NCI-H1694 (cell line): ENCODE measurements at places on chromosomes 2 and 18.
A peak's percentile ranks its signal among the peaks of the same experiment; 100 is the strongest.

DNA sequence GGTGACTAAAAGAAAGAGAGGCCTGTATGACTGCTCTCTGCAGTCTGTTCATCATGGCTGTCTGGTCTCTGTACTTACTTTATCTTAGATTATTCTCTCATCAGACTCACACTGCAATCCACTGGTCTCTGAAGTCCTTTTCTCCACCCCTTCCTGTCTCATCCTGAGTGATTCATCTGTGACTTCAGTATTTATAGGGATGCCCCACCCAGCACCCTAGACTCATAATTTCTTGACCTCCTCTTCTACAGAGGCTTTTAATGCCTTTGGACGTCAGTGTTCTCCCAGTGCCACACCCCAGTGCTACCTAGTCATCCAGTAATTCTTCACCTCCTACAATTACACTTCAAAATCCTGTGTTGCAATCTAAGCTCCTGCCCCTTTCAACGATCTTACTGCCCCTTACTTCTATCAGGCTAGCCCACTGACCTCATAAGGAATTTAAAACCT, 14.9 kb upstream of the ITPRID2 start:
- no peak for DNase-seq

DNA sequence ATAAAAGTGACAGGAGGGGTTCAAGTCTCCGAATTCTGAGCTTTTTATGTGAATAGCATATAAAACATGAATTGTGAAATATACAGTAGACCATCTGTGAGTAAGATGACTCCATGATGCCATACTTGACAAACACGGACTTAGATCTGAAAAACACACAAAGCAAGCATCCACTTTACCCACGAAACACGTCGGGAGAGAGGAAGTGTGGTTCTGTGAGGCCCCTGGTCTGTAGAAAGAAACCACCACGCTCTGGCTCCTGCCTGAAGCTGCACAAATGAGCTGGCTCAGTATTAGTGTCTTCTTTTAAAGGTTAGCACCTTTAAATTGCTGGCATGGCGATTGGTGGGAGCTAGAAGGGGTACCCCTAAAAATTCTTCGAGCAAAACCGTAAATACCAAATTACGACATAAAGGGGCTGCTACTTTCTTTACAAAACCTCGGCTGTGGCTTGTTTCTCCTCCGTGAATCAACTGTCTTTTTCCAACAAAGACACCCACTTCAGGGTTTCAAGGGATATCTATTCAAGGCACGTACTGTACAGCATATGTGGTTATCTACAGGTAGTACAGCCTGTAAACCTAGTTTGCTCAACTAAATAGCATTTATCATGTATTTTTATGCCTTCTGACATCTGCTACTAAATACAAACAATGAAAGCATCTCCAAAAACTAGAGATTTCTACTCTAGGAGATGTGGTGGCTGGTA, 70.9 kb downstream of the AFF3 start:
- no peak for DNase-seq

DNA sequence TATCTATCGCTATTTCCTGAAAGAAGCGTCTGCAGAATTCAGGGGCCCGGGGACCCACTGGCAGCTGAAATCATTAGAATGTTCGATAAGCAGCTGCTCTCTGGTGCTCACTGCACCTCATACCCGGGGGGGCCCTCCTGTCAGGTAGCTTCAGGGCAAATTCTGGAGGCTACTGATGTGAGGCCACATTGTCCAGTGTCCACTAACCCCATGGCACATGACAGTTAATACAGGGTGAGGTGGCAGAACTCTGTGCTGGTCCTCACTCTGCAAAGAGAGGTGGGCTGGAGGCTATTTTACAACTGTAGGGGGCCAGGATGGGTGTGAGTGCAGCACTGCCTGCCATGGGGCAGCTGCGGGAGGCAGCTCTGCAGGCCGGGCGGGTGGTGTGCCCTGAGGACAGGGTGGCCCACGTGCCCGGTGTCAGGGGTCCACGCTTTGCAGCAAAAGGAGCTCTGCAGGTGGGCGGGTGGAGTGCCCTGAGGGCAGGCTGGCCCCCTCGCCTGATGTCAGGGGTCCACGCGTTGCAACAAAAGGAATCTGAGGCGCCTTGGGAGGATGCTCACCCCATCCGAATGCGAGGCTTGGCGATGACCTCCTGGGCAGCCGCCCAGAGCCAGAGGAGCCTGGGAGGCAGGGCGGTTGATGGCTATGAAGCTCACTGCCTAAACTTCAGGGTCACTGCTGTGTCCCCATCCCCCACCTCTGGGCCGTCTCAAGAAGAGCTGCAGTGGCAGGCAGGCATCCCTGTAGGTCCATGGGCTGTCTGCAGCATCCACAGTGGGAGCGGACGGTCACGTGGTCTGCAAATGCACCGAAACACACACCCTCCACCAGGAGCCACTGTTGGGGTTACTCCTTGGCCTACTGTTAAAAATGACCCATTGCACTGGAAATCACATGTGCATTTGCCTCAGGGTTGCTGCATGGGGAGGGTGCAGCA, 207.0 kb upstream of the SALL3 start:
- no peak for DNase-seq

DNA sequence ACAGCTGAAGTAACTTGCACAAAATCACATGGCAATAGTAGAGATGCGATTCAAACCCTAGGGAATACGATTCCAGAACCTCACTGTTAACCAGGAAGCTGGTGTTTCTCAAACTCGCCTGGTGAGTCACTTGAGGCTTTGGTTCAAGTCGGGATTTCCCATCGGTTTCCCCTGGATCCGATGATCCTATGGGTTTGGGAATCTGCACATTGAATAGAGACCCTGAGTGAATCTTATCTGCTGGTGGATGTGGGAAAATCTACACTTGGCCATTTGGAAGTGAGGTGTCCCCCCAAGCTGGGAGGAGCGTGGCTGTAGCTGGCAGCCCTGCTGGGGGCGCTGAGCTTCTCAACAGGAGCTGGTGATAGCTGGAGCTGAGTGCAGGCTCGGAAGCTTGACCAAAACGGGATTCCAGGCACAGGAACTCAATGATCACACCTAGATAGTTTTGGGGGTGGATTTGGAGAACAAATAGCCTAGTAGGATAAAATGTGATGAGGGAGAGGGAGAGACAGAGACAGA, 135.4 kb downstream of the PRKCE start:
- no peak for DNase-seq

- DNase-seq: no peak
Measured at GRCh38 chr2:83115155-83115554, 1343.9 kb downstream of the SUCLG1 start.

GRCh38 chr2:231684314-231685223, 23.8 kb upstream of the PTMA start:
- DNase-seq: peak; percentile 61

GRCh38 chr2:65320042-65320725, 92.6 kb downstream of the ACTR2 start:
- no peak for DNase-seq

DNA sequence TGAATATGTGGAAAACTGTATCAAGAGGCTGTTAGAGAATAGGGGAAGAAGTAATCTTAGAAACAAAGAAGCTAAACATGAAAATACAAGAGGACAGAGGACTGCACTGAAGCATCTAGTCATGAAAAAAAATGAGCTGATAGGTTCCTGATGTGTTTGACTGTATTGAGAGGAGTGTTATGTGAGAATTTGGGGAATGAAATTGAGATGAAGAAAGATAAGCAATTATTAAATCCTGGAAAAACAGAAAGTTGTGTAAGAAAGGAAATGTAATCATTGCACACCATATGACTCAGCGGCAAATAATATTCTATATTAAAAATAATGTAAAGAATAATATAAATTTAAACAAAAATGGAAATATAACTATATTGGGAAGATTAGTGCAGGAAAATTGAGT, 71.2 kb downstream of the SEMA4F start:
- DNase-seq: no peak

DNA sequence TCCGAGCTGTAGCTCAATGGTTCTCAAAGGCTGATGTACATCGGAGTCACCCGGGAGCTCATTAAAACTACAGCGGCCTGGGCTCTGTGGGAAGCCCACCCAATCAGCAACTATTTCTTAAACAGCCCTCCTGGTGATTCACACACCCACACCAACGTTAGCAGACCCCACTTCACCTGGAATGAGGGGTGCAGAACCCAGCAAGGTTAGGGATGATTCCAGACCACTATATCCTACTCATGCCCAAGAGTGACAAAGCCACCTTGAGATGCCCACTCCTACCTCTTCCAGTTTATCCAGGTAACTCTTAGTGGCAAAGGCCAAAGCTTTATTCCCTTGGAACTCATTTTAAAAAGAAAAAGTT, 149.7 kb downstream of the RHBDD1 start:
- no peak for DNase-seq

DNA sequence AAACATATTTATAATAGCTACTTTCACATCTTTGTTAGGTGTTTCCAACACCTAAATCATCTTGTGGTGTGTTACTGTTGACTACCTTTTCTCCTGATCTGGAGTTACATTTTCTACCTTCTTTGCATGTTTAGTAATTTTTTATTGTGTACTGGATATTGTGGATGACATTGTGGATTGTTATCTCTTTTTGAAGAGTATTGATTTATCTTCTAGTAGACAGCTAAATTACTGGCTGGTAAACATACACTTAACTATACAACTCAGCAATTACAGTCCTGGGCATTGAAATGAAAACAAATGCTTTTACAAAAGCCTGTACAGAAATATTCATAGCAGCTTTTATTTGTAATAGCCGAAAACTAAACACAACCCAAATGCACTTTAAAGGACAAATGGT, 150.8 kb downstream of the PTRHD1 start:
- DNase-seq: no peak

DNA sequence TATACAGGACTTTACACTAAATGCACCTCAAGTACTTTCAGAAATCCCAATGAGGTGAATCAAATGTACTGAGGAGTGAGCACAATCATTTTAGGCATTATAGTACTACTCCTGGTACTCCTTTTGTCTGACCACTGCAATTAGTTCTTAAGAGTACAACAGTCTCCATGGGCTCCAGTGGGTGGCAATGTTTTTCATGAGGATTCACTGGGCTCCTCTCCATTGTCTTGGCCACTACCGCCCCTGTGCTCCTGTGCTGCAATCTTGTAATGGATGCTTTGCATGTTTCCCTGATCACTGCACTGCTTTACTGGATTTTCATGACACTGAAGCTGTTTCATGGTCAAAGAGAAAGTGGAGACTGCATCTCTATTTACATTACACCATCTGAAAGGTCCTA, 268.5 kb upstream of the ZSWIM2 start:
- no peak for DNase-seq

- no peak for DNase-seq
Measured at GRCh38 chr2:106034325-106034724, 159.8 kb downstream of the UXS1 start.

GRCh38 chr2:108392029-108392428, 14.3 kb downstream of the SULT1C4 start:
- DNase-seq: no peak

DNA sequence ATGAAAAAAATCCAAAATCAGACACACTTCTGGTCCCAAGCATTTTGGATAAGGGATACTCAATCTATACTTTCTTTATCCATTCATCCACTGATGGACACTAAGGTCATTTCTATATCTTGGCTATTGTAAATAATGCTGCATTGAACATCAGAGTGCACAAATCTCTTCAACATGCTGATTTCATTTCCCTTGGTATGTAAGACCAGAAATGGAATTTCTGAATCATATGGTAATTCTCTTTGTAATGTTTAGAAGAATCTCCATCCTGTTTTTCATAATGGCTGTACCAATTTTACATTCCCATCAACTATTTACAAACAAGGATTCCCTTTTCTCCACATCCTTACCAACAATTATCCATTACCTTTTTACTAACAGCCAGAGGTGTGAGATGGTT, 33.7 kb upstream of the MCM6 start:
- DNase-seq: no peak

- no peak for DNase-seq
Measured at GRCh38 chr2:124478761-124479160, 453.7 kb downstream of the CNTNAP5 start.

- peak; percentile 64 for DNase-seq
Measured at GRCh38 chr2:191691016-191691735, 13.2 kb downstream of the NABP1 start.

DNA sequence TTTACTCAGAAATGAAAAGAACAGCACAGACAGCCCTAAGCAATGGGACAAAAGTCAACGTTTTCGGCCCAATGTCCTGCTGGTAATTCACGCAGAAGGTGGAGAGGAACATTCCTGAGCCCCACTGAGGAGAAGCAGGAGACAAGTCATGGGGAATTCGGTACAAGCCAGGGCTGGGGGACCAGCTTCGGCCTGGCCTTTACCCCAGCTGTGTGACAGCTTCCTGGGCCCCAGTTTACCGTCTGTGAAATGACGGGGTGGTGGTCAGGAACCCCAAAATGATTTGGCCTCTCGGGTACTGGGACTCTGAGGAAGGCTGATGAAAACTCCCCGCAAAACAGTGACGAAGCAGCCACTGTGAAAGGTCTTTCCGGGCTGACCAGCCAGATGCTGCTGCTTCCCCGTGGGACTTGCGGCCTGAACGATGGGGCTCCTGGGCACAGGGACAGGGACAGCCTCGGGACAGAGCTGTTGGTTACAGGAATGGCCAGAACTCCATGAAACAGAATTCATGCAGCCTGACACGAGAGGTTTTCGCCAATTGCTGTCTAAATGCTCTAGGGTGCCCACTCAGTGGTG, 21.6 kb downstream of the KIF1A start:
- DNase-seq: no peak

GRCh38 chr18:56747032-56747658, 96.0 kb downstream of the WDR7 start:
- no peak for DNase-seq

DNA sequence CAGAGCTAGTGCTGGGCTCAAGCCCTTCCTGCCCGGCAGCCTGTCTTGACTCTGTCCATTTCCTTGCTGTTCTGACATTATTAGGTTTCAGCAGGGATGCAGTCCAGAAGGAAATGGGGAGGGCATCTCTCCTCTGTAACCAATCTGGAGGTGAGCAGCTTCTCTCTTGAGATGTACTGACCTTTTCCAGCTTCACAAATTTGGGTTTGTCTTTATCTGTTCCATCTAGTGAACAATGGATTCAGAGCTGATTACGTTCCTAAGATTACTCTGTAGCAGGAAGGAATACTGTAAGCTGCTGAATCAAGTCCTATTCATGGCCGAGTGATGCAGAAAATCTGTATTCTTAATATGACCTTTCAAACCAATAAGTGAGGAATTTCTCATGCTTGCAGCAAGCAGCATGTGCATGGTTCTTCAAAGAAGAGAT, 11.0 kb downstream of the PLA2R1 start:
- DNase-seq: no peak

- DNase-seq: no peak
Measured at GRCh38 chr2:95208106-95208505, 785 bp downstream of the ZNF892 start.

GRCh38 chr2:66561645-66562303, 126.8 kb downstream of the MEIS1 start:
- no peak for DNase-seq

DNA sequence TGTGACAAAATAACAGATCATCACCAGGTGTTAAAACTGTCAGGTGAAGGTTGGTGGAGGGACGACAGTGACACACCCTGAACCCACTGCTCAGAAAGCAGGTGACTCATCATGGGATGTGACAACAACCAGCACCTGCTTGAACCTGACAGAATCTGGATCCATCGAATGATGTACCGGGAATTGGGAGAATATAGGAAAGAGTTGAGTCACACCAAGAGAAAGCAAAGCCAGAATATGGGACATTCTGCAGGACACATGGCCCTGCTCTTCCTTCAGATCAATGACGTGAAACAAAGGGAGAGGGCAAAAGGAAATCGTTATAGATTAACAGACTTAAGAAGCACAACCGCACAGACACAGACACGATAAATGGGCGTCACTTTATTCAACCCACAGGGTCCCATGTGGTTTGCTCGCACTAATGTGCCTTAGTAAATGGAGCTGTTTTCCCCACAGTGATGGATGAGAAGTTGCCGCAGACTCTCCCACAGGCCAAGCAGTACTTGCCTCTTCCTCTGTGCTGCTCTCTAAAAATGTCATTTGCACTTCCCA, 100.1 kb downstream of the CRACDL start:
- DNase-seq: no peak
